Karpas-422 (cell line): ENCODE measurements at places on chromosomes 5 and 9.

- no peak overlapping the region for H3K4me3 ChIP-seq
- DNase-seq: no peak
- H3K36me3 ChIP-seq: no peaks in the 10 kb centered on the region
- no peaks in the 10 kb centered on the region for H3K27me3 ChIP-seq
- H3K4me1 ChIP-seq: no peaks in the 10 kb centered on the region
Observed at GRCh38 chr5:135490245-135491037, 38.3 kb upstream of the TIFAB start.

- H3K4me3 ChIP-seq: no peak overlapping the region
- H3K27me3 ChIP-seq: no peaks in the 10 kb centered on the region
- no peak overlapping the region for H3K27ac ChIP-seq
- H3K36me3 ChIP-seq: peaks cover 41% of the 10 kb centered on the region; the same call in 1 of the 2 replicates
- DNase-seq: no peak
Observed at GRCh38 chr5:14679595-14679994, 15.1 kb downstream of the OTULIN start.

DNA sequence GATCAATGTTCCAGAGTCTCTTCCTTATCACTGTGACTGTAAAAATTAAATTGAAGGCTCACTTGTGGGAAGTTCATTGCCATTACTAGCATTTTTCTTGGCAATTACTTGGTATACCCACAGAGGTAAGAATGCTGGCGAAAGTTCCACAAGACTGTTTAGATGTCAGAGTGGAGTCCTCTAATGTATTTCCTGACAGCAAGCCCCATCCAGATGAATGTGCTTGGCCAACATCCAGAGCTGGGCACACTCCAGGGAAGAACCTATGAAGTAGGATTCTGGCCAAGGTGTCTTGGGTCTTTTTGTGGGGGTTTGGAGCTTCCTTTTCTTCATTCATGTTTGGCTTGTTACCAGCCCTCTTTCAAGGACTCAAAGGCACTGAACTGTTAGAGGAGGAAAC is 473.6 kb downstream of the DMAC1 start:
- no peaks in the 10 kb centered on the region for H3K27me3 ChIP-seq
- no peaks in the 10 kb centered on the region for H3K36me3 ChIP-seq
- H3K4me1 ChIP-seq: no peaks in the 10 kb centered on the region
- H3K27ac ChIP-seq: no peak overlapping the region
- no peak for DNase-seq

DNA sequence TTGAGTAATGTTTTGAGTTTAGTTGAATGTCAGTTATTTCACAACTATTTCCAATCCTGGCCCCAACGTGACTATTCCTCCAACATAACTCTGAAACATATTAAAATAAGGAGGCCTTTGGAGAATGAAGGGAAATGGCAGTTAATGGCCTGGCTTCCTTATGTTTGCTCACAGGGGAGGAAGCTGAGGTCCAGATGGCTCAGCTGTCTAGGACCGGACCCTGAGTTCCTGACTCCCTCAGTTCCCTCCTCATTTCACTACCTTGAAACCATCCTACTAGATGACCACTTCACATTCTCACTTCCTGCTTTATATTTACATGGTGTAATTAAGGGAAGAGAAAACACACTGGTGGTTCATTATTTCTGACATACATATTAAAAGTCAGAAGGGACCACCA is 6.6 kb downstream of the OTULINL start:
- no peak for DNase-seq
- no peaks in the 10 kb centered on the region for H3K27me3 ChIP-seq
- no peaks in the 10 kb centered on the region for H3K4me1 ChIP-seq

DNA sequence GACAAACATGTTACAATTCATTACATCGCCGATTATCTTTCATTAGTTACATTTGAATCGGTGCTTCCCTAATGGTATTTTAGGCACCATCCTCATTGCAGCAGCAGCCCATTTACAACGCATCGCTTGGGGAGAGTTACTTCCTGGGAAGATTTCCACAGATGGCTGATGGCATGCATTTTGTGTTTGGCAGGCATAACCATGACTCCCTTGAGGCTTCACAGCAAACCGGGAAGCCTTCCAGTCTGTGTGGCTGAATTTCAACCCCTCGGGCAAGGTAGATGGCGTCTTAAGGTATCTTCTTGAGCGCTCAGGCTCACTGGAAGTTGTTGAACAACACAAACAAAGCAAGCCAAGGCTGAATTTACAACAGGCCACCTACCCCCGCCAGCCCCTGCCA is 1.6 kb upstream of the DNAH5 start:
- no peaks in the 10 kb centered on the region for H3K27me3 ChIP-seq
- no peaks in the 10 kb centered on the region for H3K4me1 ChIP-seq
- H3K4me3 ChIP-seq: no peak overlapping the region

- no peaks in the 10 kb centered on the region for H3K27me3 ChIP-seq
- no peak for DNase-seq
- no peaks in the 10 kb centered on the region for H3K4me1 ChIP-seq
- no peak overlapping the region for H3K4me3 ChIP-seq
Observed at GRCh38 chr5:143495110-143495509, 91.6 kb upstream of the NR3C1 start.

DNA sequence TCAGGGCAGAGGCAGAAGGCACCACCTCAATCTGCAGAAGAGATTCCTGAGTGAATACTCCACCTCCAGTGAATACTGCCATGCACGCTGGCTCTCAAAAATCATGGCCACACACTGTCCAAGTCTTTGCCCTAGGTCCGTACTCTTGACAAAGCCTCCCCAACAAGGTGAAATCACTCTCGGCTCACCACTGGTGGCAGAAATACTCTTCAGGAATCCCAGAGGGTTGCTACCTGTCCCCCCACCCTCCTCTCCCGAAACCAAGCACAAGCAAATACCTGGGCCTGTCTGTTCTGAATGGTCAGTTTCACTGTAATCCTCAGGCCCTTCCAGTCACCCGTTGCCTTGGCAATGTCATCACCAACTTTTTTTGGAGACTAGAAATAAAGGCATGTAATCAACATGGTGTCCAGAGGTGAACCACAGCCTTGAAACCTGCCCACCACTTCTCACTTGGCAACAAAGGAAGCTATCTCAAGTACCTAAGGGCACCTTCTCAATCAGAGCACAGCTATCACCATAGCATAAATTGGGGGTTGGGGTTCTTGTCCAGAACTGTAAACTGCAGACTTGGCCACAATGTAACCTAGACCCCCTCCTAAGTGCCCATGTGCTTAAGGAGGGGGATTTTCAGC is 1.8 kb downstream of the RPL12 start:
- peaks cover 50% of the 10 kb centered on the region for H3K36me3 ChIP-seq
- peak overlapping the region; percentile 92 for H3K27ac ChIP-seq
- peak; percentile 51 for DNase-seq
- H3K4me1 ChIP-seq: peaks cover 28% of the 10 kb centered on the region
- no peaks in the 10 kb centered on the region for H3K27me3 ChIP-seq

- no peak for DNase-seq
- H3K4me3 ChIP-seq: no peak overlapping the region
- no peaks in the 10 kb centered on the region for H3K27me3 ChIP-seq
- no peaks in the 10 kb centered on the region for H3K36me3 ChIP-seq
- H3K4me1 ChIP-seq: no peaks in the 10 kb centered on the region; the same call in 1 of the 2 replicates
Observed at GRCh38 chr5:123164054-123164453, 75.0 kb downstream of the PRDM6 start.

GRCh38 chr5:111668477-111669414 is 88.2 kb downstream of the NREP start:
- H3K27me3 ChIP-seq: no peaks in the 10 kb centered on the region
- no peak for DNase-seq
- no peak overlapping the region for H3K27ac ChIP-seq
- H3K36me3 ChIP-seq: no peaks in the 10 kb centered on the region

DNA sequence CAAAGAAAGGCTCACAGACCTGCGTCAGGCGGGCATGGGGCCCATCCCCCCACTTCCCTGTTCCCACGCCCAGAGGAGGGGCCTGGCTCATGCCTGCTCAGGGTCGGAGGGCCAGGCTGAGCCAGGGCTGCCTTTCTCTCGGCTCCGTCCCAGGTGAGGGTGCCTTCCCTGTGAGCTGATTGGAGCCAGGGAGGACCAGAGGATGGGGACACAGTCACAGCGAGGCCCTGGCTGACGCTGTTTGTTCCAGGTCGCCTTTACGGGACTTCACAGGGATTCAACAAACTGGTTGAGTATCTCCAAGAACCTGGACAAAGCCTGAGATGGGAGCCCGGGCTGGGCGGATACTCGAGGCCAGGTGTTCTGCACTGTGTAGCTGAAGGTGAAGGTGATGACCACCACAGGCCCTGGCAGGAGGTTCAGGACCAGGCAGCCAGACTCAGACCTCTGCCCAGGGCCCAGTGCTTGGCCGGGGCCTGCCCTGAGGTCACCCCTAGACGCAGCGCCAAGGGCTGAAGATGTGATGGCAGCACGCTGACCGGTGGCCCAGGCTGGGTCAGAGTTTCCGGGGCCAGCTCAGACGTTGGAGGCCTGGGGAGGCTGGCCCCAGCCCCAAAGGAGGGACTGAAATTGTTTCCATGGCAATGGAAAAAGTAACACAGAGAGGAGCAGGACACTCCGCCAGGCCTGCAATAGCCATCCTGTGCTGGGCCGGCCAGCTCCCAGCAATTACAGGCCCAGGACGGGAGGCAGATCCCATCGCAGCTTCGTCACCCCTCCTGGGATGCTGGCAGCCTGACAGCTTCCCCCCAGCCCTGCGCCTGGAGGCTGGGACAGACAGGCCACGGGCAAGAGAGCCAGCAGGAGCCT is 65.3 kb upstream of the ADAMTS2 start:
- no peak overlapping the region for H3K27ac ChIP-seq
- H3K4me1 ChIP-seq: peaks cover 30% of the 10 kb centered on the region
- H3K27me3 ChIP-seq: no peaks in the 10 kb centered on the region
- no peaks in the 10 kb centered on the region for H3K36me3 ChIP-seq

GRCh38 chr9:82091610-82092009 is 103.0 kb downstream of the SPATA31D1 start:
- no peaks in the 10 kb centered on the region for H3K36me3 ChIP-seq
- no peaks in the 10 kb centered on the region for H3K4me1 ChIP-seq
- no peak overlapping the region for H3K4me3 ChIP-seq
- H3K27ac ChIP-seq: no peak overlapping the region

DNA sequence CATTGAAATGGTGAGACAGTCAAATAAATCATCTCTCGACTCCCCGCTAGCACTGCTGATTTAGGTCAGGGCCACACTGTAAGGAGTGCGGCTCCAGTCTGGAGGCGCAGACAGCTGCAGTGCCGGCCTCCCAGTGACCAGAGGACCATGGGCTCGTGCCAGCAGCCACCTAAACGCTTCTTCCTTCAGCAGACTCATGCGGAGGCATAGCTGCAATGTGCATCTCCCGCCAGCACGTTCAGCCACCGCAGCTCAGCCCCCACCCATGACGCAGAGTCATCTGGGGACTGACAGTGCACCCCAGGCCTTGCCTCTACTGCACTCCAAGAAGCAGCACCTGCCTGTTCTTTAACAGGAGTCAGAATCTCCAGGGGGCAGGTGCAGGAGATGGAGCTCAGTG is 13.6 kb upstream of the MAPK9 start:
- DNase-seq: no peak
- H3K4me3 ChIP-seq: no peak overlapping the region
- no peaks in the 10 kb centered on the region for H3K36me3 ChIP-seq
- H3K4me1 ChIP-seq: no peaks in the 10 kb centered on the region
- no peak overlapping the region for H3K27ac ChIP-seq

- H3K27ac ChIP-seq: no peak overlapping the region
- H3K4me3 ChIP-seq: no peak overlapping the region
- H3K4me1 ChIP-seq: no peaks in the 10 kb centered on the region
- no peaks in the 10 kb centered on the region for H3K36me3 ChIP-seq
- DNase-seq: no peak
- H3K27me3 ChIP-seq: no peaks in the 10 kb centered on the region
Observed at GRCh38 chr5:55747778-55748318, 10.0 kb downstream of the DDX4 start.

- H3K27me3 ChIP-seq: no peaks in the 10 kb centered on the region
- H3K36me3 ChIP-seq: no peaks in the 10 kb centered on the region
- H3K4me3 ChIP-seq: no peak overlapping the region
- H3K27ac ChIP-seq: no peak overlapping the region
- DNase-seq: no peak
Observed at GRCh38 chr5:159216454-159216853, 7.1 kb upstream of the RNF145 start.

DNA sequence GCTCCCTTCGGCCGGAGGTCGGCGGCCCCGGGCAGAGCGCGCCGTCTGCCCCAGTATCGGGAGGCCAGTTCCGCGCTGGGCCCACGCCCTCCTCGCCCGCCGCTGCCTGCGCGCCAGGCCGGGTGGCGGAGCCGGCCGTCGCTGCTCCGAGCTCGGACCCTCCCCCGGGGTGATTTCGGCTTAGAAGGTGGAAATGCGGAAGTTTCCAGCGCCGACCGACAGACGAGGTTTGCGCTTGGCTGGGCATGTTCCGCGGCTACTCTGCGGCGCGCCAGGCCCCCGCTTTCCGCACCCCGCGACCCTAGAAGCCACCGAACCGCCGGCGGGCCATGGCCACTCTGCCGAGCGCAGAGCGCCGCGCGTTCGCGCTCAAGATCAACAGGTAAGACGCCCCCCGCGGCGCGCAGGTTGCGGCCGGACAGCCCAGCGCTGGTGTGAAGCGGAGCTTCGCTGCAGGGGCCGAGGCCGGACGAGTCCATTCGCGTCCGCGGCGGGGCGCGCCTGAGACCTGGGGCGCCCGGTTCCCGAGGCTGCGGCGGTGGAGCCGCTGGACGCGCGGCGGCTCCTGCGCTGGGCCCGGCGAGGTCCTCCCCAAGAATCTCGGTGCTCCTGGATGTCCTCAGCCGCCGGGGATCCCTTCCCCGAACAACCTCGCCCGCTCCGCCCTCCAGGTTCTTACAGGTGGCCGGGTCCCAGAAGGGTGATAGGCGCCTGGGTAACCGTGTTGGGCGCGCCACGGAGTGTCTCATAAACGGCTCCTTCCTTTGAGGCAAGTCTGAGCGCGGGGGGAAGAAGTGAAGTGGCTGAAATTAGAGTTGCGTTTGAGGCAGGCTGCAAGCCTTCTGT is at the start of gene DOCK8:
DOCK8 (plus strand) TSS at position 218 of the 846 bp plus-strand sequence; CDS start at position 330, 112 bp downstream.
- 0 out of 2 replicates have a peak, but pooled peaks cover 3% of the 10 kb centered on the region for H3K27me3 ChIP-seq
- H3K36me3 ChIP-seq: no peaks in the 10 kb centered on the region
- H3K27ac ChIP-seq: no peak within 1 kb of the TSS
- H3K4me3 ChIP-seq: peak within 1 kb of the TSS; percentile 74
- DNase-seq: peak; percentile 92

DNA sequence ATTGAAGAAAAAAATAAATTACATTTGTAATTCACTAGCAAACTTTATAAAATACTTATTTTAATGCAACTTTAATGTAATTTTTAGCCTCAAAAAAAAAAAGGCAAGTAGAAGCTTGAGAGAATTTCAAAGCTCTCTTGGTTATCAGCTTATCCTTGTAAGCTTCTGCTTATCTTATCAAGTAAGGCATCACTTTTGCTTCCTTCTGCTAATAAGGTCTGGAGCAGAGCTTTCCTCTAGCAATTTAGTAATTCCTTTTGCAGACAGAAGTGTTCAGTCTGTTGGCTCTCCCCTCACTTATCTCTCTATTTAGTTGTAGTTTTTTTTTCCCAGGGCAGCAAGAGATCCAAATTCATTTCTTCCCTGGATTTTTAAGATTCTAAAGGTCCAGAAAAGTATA is 525.0 kb downstream of the ISL1 start:
- no peaks in the 10 kb centered on the region for H3K27me3 ChIP-seq
- no peak overlapping the region for H3K4me3 ChIP-seq
- H3K36me3 ChIP-seq: no peaks in the 10 kb centered on the region
- H3K4me1 ChIP-seq: no peaks in the 10 kb centered on the region
- DNase-seq: no peak
